Stimulated activated CD4-positive, alpha-beta T cell treated with anti-CD3 and anti-CD28 coated beads, Interleukin-1b, Interleukin-23, amount 100 ng/mL, for 1 hour (primary cell): ENCODE measurements at places on chromosomes 5 and 9.

- no peak for DNase-seq
Observed at GRCh38 chr9:135169709-135170226, 82.3 kb downstream of the OLFM1 start.

- no peak for DNase-seq
Observed at GRCh38 chr5:55853818-55854217, 2.7 kb downstream of the IL31RA start.

DNA sequence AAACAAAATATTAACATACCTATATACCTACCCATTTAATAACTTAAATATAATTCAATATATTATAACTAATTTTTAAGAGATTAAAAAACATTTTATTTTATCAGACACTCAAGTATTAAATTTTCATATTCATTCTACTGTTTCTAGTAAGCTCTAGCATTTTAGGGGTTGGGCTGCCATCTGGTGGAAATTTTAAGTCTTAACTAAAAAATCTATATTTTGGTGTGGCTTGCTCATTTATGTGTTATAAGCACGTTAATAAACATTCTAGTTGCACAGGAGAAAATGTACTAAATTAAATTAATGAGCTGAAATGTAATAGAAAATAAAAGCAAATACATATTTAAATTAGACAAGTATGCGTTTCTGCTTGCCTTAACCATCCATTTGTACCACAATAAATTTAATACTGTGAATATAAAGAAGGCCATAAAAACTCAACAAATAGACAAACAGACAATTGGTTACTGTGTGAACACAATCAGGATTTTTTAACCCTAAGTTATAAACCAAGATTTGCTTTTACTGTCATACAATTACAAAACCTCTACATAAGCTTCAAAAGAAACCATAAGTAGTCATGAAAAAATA lies 1728.3 kb upstream of the CDH9 start:
- DNase-seq = no peak

DNA sequence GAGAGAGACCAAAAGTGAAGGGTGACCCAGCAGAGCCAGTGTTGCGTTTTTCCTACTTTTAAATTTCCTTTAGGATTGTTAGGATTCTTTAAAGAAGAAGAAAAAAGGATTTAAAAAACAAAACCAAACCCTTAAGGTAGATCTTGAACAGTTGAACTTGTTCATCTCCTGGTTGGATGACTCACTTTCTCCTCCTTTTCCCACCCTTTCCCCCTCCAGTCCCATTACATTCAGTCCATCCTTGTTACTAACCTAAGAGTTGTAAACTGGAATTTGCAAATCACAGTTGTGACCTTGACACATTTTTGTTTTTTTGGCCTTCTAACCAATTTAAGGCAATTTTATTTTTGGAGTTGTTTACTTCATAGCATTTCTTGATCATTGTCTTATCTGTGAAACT lies 289.2 kb downstream of the ARHGAP26 start:
- no peak for DNase-seq
